SK-N-SH (cell line): ENCODE measurements at places on chromosomes 1 and 21.

GRCh38 chr1:24704411-24705259 is 40.6 kb upstream of the CLIC4 start:
- DNase-seq: peak; percentile 46

- no peak for DNase-seq
Observed at GRCh38 chr1:38131024-38131585, 84.5 kb upstream of the POU3F1 start.

GRCh38 chr1:98732985-98733781 is 71.7 kb downstream of the SNX7 start:
- no peak for DNase-seq

- peak; percentile 32 for DNase-seq
Observed at GRCh38 chr1:161994175-161994668, 29.4 kb downstream of the OLFML2B start.

DNA sequence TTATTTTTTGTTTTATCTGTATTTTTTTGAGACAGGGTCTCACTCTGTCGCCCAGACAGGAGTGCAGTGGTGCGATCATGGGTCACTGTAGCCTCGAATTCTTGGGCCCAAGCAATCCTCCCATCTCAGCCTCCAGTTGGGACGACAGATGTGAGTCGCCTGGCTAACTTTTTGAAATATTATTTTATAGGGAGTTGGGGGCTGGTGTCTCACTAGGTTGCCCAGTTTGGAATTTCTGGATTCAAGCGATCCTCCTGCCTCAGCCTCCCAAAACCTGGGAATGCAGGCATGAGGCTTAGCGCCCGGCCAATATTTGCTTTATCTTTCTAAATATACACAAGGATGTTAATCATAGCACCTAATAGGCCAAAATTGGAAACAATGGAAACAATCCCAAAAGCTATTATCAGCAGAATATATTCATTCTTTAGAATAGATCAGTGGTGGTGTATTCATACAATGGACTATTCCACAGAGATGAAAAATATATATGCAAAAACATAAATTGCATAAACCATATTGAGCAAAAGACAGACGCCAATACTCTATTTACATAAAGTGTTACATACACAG is 55.9 kb downstream of the DAP3 start:
- no peak for DNase-seq

GRCh38 chr1:220483700-220484099 is 44.2 kb upstream of the MARK1 start:
- no peak for DNase-seq

DNA sequence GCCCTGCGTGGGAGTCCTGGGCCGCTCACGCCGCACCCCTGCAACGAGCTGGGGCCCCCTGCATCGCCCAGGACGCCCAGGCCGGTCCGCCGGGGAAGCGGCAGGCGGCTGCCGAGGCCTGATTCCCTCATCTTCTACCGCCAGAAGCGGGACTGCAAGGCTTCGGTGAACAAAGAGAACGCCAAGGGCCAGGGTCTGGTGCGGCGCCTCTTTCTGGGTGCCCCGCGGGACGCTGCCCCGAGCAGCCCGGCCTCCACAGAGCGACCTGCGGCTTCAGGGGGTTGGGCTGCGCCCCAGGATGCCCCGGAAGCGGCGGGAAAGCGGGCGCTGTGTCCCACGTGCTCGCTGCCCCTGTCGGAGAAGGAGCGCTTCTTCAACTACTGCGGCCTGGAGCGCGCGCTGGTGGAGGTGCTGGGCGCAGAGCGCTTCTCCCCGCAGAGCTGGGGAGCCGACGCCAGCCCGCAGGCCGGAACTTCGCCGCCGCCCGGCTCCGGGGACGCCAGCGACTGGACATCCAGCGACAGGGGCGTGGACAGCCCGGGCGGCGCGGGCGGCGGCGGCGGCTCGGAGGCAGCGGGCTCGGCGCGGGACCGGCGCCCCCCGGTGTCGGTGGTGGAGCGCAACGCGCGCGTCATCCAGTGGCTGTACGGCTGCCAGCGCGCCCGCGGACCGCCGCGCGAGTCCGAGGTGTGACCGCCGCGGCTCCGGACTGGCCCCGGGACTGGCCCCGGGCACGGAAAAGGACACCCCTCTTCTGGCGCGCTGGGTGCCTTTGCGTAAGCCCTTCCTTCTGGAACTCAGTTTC is 2.7 kb downstream of the FAM110D start:
- DNase-seq: peak; percentile 89

GRCh38 chr1:106072909-106073600 is 983.4 kb upstream of the PRMT6 start:
- DNase-seq: no peak

GRCh38 chr1:19361611-19362147 is 49.6 kb downstream of the SLC66A1 start:
- no peak for DNase-seq

DNA sequence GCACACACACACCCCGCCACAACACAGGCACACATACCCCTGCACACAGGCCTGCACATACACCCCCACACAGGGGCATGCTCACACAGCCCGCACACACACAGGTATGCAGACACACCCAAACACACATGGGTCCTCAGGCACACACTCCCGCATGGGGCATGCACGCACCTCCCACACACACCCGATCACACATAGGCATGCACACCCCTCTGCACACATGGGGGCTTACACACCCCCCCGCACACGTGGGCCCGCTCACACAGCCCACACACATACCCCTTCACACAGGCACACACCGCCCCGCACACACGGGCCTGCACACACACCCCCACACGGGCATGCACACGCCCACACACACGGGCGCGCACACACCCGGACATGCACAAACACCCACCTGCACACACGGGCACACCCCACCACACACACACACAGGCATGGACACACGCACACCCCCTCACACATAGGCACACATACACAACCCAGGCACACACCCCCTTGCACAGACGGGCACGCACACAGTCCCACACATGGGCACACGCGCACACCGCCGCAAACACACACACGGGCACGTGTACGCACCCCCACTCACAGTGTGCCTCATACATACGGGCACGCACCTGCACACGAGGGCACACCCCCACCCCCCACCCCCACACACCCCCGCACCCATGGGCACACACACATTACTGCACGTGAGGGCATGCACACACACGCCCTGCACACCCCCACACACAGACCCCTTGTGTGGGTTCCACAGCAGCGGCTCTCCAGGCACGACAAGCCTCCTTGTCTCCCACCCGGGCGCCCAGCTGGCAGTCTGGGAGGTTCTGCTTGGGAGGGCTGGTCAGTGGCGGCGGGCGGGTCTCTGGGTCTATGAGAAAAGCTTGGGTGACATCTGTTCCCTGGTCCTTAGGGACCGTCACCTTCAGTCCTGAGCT is 8.3 kb downstream of the ATAD3B start:
- peak; percentile 29 for DNase-seq

DNA sequence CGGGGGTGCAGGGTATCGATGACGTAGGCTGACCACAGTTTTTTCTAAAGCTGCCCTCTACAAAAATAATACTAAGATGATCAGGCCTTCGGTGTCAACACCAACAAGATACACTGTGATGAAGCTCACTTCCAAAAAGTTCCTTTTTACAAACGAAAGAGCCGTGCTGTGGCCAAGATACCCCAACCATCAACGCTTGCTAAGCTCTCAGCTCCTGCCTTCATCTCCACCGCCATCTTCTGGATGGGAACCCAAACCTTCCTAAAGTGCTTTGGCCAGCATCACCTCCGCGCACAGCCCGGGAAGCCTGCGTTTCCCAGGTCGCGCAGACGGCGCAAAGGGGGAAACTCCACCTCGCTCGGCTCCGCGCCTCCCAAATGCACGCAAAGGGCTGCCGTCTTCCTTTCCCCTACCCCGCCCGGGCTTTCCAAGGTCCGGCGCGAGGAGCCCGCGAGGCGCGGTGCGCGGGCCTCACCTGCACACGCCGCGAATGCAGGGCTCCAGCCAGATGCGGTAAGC is 541 bp downstream of the USP48 start:
- peak; percentile 54 for DNase-seq

GRCh38 chr1:110393691-110394492 is 3.1 kb upstream of the SLC16A4 start:
- DNase-seq: no peak

DNA sequence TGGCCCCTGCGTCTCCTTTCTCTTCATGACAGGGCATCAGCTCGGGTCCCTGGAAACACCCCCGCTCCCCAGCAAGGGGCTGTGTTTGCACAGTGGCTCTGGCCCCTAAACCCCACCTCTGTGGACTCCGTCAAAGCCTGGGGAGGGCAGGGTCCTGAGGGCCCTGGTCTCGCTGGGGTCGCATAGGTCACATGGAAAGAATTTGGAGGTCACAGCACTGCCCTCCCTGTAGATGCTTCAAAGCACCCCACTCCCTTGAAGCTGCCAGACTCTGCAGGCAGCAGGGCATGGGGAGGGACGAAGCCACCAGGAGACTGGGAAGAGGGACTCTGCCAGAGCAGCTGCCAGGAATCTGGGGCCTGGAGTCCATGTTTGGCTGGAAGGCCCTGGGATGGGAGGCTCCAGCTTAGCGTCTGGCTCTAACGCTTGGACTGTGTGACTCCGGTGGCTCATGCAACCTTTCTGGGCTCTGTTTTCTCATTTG is 36.6 kb upstream of the ECE1 start:
- no peak for DNase-seq

DNA sequence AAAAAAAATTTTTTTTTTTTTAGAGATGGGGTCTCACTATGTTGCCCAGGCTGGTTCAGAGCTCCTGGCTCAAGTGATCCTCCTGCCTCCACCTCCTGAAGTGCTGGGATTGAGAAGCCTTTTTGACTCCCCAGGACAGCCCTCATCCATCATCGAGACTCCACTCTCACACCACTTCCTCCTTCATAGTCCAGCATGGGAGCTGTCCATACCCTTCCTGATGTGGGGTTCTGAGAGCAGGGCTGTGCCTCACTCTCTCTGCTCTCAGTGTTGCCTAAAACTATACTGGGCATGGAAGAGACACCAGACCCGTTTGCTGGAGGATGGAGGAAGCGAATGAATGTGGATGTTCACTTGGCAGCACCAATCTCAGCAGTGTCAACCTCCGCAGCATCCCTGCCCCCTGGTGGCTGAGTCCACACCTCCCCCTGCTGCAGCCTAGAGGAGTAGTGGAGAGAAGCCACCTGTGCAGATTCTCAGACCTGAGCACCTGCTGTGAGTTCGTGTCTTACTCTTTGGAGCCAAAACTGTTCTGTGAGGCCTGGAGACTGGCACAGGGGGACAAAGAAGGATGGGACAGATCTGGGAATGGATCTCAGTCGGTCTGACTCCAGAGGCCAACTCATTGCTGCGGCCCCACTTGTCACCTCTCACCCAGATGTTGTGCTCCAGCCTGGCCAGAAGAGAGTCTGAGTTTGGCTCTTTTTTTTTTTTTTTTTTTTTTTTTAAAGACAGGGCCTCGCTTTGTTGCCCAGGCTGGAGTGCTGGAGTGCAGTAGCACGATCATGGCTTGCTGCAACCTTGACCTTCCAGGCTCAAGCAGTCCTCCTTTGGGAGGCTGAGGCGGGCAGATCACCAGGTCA is 17.7 kb downstream of the TINAGL1 start:
- DNase-seq: peak; percentile 76

DNA sequence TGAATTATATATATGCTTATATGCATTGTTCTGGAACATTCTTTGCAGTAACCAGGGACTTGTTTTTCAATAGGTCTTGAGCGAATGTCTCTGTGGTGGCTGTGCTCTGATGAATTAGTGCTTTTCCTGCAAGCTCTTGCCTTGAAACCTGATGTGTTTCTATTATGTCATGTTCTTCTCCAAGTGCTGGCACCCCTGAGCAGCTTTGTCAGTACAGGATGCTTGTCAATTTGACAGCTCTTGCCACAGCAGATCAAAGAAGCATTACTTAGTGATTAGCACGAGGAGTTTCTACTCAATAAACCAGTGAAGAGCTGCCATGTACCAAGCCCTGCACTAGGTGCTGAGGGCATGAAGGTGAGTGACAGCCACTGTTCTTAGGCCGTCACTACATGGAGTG is 171.9 kb downstream of the PRDM2 start:
- DNase-seq: no peak

DNA sequence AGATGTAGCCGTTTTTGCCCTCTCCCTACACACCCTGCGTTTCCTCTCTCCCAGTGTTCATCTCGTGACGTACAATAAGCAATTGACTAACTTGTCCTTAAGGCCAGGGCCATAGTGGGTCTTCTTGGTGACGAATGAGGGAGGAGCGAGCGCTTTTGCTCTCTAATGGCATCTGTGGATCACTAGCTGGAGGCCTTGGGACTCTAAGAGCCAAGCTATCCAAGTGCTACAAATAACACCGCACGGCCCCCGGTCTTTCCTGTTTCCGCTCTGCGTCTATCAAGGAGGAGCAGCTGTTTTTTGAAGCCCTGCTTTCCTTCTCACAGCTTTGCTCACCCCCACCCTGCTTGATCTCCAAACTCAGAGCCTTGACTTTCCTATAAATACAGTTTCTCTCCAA is 25.2 kb downstream of the EVA1C start:
- DNase-seq: no peak

DNA sequence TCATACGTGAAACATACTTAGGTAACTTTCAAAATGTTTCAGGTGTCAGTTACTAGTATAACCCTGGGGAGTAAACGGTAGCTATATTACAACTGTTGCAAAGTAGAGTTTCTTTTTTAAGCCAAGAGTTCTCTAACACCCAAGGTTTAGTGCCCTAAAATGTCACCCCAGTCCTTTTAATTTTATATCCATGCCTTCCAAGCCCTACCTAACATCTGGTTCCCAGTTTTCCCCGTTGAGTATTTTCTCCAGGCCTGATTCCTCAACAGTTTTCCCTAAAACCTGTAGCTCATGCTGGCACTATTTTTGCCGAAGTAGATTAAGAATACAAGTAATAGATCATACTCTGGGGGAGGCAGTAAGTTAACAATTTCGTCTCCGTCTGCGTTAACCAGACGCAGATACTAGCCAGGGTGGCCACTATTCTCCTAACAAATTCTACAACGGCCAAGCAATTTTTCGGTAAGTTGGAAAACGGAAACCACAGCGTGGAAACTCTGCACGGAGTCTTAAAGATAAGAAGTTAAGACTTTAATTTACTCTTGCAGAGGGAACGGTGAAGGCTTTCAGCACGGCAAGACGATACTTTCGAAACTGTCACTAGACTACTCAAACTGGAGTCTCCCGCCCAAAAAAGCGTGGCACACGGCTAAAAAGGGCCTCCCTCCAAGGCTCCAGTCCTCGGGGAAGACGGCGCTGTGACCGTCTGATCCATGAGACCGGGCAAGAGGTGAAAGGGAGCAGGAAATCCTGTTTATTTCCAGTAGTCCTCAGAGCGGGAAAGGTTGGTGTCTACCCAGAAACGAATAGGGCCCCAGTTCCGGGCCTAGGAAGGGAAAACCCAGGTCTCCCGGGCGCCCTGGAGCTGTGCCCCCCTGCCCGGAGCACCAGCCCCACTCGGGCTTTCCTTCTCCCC is 945 bp downstream of the SRSF4 start:
- no peak for DNase-seq
